ENCODE measurements at places on chromosomes 2 and 18. TPM values are rescaled to one million over a fixed set of nuclear protein-coding genes. Genes with fewer than 3 reads are reported as not detected.

DNA sequence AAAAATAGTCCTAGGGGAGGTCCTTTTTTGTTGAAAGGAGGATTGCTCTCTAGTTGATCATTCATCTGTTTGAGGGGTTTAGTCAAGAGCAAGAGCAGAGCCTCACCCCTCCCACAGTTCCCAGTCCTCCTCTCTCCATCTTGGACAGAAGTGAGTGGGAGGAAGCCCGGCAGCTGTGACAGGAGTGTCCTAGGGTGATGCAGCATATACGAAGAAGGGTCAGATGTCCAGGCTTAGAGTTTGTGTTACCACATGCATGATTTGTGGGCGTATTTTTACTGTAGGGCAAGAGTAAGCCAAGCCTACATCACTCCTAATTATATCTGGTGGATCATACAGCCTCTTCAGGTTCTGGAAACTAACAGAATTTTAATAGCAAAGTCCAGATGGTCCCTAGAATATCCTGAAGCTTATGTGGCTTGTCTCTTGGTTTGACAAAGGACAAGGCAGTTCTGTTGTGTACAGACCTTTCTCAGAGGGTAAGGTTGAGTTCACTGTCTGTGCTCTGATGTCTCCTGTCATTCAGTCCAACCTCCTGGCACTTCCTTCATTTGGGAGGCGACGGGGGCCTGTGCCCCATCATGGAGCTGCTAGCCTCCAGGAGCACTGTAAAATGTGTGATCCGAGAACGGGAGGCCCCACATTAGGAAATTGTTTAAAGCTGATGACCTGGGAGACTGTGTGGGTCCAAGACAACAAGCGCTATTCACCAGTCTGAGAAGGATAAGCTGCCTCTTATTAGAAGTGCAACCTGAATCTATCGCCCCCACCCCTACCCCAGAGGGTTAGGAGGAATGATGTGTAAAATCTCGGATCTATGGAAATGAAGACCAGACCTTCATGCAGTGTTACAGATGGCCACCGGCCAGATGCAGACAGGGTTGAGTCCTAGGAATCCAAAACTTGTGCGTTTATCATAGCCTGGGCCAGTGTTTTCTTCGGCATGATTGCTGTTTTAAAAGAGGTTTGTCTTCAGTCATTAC, 6.9 kb downstream of the CEP68 start:
- DNase-seq, result no peak

DNA sequence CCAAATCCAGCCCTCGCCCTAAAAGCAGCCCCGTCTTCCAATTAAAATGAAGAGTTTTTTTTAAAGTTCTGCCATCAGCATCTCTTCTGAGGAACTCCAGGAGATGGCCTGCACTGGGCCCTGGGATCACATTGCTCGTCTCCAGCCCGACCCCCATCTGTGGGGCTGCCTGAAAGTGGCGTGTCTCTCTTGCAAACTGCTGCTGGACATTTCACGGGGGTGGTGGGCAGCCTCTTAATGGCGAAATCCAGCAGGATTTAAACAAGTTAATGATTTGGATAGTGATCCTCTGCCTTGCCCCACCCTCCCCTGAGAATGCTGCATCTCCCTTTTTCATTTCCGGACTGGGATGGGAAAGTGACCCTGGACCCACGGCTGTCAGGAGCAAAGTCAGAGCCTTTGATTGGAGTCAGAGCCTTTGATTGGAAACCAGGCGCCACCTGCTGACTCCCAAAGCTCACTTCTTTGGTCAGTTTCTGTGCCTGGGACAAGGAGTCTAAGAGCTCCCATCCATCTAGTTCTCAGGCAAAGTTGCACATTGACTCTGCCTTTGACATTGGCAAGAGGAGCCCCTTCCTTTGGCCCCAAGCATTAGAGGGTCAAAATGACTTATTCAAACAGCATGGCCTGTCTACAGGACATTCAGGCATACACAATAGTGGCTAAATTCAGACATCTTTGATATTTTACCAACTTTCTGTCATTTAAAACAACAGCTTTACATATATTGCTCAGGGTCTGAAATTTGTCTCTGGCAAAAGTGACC, 155.2 kb downstream of the SH3BP4 start:
- no peak for DNase-seq

DNA sequence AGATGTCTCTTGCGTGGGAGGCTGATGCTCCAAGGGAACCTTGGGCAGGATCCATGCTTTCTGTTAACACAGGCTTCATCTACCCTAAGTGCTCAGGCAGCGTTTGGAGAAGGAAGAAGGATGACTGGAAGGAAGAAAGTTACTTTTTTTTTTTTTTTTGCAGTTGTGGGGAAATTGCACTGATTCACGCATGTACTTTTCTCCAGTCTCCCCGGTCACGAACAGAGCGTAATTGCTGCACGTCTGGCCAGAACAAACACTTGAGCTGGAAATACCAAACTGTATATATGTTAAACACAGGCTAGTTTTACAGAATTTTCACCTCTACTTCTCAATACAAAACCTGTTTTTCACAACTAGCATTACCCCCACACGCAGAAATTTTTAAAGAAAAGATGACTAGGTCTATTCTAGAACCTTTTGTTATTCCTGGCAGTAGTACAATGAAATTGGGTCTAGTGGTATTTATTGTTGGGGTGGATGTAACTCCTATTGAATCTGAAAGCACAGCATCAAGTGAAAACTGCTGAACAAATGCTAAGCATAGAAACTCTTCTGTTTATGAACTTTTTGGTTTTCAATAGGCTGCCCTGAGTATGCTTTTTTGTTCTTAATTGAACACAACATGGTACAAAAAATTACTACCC, 9.3 kb upstream of the SCYGR5 start:
- no peak for DNase-seq

DNA sequence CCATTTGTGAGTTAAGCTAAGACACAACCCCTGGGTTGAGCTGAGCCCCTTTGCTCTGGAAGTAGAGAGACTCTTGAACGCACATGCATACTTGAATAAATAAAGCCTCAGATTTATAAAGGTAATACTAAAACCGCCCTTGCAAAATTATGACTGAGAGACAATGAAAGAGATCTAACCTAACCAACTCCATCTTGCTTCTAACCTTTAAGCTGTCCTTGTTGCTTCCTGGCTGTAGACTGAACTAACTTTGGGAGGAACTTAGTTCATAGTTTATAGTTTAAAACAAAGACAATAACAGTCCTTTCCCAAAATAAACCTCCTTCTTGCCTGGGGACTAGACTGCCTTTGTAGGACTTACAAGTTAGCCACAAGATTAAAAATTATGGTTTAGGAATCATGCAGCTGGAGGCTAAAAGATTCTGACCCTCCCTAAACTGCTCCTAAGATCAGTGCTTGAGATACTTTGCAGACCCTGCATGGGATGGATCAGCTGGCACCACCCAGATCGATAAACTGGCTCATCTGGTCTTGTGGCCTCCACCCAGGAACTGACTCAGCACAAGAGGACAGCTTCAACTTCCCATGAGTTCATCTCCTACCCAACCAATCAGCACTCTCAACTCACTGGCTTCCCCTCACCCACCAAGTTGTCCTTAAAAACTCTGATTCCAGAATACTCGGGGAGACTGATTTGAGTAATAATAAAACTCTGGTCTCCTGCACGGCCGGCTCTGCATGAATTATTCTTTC, 240.2 kb upstream of the SLC14A2 start:
- no peak for DNase-seq

Gene DNER
- total RNA-seq, result 0.27 TPM

GRCh38 chr2:230589025-230589424, 123.6 kb upstream of the CAB39 start:
- no peak for DNase-seq

Gene AGAP1
- 13.5 TPM for total RNA-seq

- no peak for DNase-seq
These were observed 677 bp downstream of the GAD1 start for GRCh38 chr2:170817093-170818035.

Gene HOXD8
- total RNA-seq, result 1.2 TPM

Gene FNDC4
- 4.6 TPM for total RNA-seq

- no peak for DNase-seq
These were observed 61.0 kb upstream of the TMEM87B start for GRCh38 chr2:111994042-111994441.

- no peak for DNase-seq
These were observed 48.5 kb downstream of the TPO start for GRCh38 chr2:1461507-1462390.

Gene OXER1
- 1.9 TPM for total RNA-seq

Gene KRTCAP3
- 29.3 TPM for total RNA-seq

DNA sequence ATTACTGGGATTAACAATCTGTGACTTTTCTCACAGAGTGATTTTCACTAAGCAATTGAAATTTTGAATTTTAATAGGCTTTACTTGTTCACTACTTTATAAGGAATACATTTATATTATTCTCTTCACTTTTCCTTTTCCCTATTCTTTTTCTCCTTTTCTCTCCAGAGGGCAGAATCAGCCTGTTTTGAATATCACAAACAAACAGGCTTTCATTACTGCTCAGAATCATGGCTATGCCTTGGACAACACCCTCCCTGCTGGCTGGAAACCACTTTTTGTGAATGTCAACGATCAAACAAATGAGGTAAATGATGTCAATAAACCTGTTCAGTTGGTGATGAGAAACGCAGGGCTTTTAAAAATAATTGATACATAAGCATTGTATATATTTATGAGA, 35.3 kb downstream of the CPS1 start:
- DNase-seq, result no peak

Gene MSH6
- 26.9 TPM for total RNA-seq

- no peak for DNase-seq
These were observed 78.4 kb downstream of the NEB start for GRCh38 chr2:151655663-151656398.
